ENCODE measurements at places on chromosomes 16 and 17.

- no peak for DNase-seq
Observed at GRCh38 chr17:33967608-33968349, 287.3 kb upstream of the CCL2 start.

- DNase-seq: no peak
Observed at GRCh38 chr17:43701318-43701743, 39.6 kb upstream of the MEOX1 start.

GRCh38 chr17:37088913-37089312 lies 140.2 kb downstream of the AATF start:
- no peak for DNase-seq

GRCh38 chr16:4615384-4616046 lies 827 bp upstream of the UBALD1 start:
- DNase-seq: no peak

DNA sequence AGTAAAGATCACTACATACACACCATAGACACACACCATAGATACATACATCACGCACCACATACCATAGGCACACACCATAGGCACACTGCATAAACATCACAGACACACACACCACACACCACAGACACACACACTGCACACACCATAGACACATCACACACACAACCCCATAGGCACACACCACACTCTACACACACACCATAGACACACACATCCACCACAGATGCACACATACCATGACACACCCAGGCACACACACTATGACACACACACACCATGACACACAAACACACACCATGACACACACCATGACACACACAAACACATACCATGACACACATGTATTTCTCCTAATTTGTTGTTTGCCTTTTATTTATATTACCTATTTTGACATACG lies 14.1 kb downstream of the TBC1D16 start:
- no peak for DNase-seq

DNA sequence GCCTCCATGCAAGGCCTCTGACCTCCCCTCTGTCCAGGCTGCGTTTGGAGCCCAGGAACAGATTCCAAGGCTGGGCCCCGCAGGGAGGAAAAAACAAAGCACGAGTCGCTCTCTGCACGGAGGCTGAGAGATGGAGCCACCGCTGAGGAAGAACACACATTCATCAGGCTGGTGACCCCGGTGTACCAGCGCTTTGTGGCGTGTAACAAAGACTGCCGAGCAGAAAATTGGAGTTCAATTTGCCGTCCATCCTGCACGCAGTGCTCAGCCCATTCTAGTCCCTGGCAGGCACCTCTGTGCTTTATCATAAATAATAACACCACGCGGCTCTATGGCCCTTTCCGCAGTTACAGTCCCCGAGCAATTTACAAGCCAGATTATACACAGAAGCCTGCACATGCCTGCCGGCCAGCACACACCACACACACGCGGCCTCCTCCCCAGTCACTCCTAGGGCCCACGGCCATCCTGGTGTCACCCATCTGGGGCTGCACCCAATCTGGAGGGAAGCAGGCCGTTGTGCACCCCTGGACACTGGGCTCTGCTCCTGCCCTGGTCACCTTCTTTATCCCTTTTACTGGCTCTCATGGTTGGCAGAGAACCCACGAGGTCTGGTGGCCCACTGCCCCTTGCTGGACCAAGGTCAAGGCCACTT lies 124.4 kb downstream of the SDK2 start:
- DNase-seq: no peak

GRCh38 chr16:73064212-73064993 lies 16.5 kb upstream of the ZFHX3 start:
- DNase-seq: no peak

- no peak for DNase-seq
Observed at GRCh38 chr16:88382491-88383400, at the start of gene ZNF469. Gene ZNF469, plus strand, starts transcription at chr16:88382959. Its CDS starts 44,512 bp downstream, at chr16:88427471.

GRCh38 chr17:9218064-9218635 lies 196.8 kb downstream of the NTN1 start:
- no peak for DNase-seq

GRCh38 chr17:74682028-74682427 lies 30.7 kb downstream of the CD300LF start:
- no peak for DNase-seq

DNA sequence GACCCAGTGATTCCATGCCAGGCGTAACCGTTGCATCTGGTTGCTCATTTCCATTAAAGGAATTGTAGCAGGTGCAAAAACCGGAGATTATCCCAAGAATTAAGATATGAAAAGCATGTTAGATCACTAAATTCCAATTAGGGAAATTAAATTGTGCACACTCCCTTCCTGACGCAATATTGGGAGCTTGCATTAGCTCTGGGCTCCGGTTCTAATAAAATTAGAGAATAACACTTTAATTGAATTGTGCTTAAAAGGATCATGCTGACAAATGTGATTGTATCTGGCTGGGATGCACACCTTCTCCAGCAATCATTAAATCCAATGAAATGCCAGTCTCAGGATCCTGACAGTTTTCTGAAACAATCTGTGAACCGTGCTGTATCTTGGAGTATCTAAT lies 38.1 kb downstream of the IRX5 start:
- DNase-seq: no peak

DNA sequence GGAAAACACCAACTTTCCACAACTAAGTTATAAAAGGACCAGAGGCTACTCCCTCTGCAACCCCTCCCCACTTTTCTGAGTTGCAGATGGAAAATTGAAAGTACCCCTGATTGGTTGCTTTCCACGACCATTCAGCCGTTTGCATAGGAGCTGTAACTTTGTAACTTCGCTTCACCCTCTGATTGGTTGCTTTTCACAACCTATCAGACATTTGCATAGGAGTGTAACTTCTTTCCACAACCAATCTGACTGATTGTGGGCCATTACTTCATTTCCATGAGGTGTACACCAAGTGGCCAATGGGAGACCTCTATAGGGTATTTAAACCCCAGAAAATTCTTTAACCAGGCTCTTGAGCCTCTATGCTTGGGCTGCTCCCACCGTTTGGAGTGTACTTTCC lies 644.1 kb downstream of the WWOX start:
- DNase-seq: no peak

DNA sequence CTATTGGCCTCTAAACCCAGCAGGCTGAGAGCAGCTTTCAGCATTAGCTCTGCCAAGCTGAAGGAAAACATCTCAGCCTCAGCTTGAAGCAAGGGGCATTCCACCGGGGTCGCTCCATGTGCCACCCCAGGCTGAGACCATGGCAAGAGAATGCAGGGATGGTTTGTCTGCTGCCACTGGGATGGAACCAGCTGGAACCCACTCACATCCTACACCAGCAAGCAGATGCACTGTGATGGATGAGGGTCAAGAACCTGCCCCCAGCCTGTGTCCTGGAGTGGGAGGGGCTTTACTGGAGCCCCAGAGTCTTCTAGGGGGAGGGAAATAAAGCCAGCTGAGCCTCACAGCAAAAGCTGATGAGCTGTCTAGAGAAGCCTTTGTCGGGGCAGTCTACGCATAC lies 51.9 kb downstream of the C16orf95 start:
- DNase-seq: no peak

GRCh38 chr17:80692931-80693467 lies 148.4 kb downstream of the RPTOR start:
- DNase-seq: no peak

- DNase-seq: no peak
Observed at GRCh38 chr16:19785512-19786130, 67.5 kb downstream of the IQCK start.

- DNase-seq: no peak
Observed at GRCh38 chr17:66507982-66508760, 205.8 kb downstream of the PRKCA start.

GRCh38 chr16:85302848-85303353 lies 190.6 kb upstream of the CIBAR2 start:
- DNase-seq: no peak

DNA sequence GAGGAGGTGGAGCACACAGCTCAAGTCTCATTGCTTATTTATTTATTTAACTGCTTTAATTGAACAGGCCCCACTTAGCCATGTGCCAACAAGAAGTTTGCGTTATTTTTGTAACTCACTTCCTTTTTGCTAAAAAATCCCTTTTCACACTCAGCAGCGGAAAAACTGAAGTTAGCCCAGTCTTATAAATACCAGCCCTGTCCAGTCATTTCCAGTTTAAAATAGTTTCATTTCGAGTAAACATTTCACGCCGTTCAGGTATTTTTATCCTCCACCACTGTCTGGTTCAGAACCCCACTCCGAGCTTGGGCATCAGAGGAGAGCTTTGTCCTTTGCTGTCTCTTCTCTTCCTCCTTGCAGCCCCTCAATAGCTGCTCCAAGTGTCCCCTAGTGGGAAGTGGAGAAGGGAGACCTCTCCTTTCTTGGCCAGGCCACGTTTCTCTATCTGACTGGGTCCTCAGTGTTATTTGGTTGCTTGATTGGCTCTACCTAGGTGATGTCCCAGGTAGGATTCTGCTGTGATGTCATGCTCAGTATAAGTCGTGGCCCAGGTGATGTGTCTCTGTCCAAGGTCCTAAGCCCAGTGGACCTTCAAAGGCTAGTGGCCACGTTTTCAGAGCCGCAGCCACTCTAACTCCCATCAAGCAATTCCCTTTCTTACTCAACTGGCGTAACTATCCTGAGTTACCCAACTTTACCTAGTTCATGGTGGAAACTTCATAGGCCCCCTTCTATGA lies 53.0 kb upstream of the GAS7 start:
- no peak for DNase-seq

DNA sequence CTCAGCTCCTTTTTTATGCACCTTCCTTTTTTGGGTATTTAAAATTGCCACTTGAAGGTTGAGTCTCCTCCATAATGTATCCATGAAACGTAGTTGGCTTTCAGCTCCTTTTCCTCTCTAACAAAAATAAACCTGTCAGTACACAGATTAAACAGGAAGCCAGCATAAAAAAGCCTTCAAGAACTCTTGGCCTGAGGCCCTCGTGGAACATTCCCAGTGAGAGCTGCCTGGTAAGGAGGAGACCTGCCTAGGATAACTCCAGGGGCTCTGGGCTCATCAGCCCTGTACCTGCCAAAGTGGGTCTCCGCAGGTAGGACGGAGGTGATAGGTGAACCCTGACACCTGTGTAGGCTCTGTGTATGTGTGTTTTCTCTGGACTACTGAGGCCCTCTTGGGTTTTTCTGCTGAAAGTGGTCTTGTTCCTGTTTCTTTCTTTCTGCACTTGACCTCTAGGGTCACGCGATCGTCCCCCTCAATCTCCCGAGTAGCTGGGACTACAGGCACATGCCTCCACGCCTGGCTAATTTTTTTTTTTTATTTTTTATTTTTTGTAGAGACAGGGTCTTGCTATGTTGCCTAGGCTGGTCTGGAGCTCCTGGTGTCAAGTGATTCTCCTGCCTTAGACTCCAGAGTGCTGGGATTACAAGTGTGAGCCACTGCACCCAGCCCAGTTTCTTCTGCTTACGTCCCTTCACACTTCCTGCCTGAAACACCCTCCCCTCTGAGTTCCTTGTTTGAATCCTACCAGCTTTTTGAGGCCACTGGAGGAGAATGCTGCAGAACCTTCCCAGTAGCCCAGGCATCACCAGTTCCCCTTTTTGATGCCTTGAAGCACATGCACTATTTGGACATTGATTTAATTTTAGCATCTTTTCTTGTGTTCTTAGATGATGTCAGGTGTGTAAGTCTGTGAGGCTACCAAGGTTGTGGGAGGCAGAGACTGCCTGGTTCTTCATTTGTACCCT lies 9.8 kb downstream of the PGS1 start:
- no peak for DNase-seq

DNA sequence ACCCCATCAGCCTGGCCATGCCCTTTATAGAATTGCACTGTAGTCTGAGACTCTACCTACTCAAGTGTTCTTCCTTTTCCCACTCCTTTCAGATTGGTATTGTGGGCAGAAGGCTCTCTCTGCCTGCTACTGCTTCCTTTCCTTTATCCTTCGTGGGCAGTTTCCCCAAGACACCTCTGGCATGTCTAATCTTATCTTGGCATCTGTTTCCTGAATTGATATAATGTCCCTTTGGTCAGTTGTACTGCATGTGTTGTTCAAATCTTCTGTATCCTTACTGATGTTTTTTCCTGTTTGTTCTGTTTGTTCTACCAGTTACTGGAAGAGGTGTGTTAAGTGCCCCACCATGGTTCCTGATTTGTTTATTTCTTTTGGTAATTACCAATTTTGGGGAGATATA lies 29.5 kb upstream of the MSI2 start:
- DNase-seq: no peak

GRCh38 chr17:66525338-66525737 lies 222.9 kb downstream of the PRKCA start:
- no peak for DNase-seq

- no peak for DNase-seq
Observed at GRCh38 chr16:81237282-81237681, 1.2 kb upstream of the BCO1 start.

DNA sequence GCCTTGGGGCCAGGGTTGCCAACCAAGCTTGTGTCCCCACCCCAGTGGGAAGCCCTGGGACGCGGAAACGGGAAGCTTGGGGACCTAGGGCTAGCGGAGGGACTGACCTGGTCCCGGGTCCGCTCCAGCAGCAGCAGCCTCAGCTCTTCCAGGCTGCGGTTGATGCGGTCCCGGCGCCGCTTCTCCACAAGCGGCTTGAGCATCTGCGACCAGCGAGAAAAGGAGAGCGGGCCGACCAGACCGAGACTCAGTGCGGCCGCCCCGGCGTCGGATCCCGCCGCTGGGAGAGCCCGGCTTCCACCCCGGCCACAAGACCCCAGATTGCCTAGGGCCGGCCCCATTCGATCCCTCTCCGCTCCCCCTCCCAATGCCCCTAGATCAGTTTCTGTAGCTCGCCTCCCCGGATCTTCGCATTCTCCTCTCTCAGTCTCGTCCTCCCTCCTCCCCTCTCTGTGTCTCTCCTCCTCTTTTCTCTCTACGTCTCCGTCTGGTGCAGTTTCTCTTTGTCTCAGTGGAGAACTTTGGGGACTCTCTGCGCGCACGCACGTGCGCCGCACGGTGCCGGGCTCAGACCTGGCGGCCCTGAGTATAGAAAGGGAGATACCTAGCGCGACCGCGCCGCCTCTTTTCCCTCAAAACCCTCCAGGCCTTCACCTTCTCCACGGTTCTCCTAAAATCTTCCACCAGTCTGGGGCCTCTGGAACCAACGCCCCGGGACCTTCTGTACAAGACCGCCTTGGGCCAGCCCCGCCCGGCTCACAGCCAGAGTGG lies 797 bp downstream of the HES7 start:
- DNase-seq: no peak

GRCh38 chr17:41455236-41455635 lies 11.9 kb downstream of the KRT32 start:
- no peak for DNase-seq

GRCh38 chr16:85433477-85433876 lies 179.6 kb upstream of the GSE1 start:
- DNase-seq: no peak

DNA sequence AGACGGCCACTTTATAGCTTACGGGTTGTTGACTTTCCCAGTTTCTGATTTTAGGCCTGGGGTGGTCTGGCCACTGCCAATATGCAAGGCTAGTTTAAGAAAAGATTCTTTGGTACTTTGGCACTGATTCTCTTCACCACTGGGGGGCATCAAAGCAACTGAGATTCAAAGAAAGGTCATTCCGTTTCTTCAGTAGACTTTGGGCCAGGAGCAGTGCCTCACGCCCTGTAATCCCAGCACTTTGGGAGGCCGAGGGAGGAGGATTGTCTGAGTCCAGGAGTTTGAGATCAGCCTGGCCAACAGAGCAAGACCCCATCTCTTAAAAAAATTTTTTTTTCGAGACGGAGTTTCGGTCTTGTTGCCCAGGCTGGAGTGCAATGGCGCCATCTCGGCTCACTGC lies 53.0 kb downstream of the RPA1 start:
- no peak for DNase-seq
